ENCODE measurements at places on chromosomes 1 and 21.

DNA sequence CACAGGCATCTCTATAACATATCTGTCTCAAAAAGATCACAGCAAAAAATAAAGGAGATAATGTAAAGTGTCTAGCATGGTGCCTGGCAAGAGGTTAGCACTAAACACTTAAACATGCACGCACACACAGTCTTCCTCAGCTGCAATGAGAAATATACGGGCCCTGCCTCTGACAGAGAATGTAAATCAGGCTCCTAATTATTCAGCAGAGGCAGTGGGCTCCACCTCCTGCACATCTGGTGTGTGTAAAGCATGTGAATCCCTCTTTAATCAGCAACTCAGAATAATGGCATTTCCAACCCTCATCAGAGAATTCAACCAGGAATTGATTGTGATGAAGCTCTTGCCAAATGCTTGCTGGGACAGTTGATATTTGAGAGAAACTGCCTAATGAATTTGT is 85.6 kb upstream of the KCNA3 start:
- DNase-seq = no peak

GRCh38 chr1:20903437-20903836 is 116.3 kb upstream of the HP1BP3 start:
- no peak for DNase-seq

DNA sequence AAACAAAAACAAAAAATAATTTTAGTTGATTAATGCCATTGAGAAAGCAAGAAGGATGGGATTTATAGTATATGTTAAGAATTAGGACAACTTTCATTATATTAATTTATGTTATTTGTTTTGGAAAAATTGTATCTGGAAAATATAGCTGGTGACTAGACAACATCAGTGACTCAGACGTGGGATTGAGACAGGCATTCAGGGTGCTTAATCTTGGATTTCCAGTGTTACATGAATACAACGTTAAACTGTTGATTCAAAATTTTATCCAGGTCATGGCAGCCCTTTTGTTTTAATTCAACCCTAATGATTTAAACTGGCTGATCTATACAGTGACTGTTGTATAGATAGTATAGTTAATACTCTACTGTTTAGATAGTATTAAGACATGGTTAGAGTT is 827.1 kb upstream of the B3GALT2 start:
- DNase-seq = no peak

DNA sequence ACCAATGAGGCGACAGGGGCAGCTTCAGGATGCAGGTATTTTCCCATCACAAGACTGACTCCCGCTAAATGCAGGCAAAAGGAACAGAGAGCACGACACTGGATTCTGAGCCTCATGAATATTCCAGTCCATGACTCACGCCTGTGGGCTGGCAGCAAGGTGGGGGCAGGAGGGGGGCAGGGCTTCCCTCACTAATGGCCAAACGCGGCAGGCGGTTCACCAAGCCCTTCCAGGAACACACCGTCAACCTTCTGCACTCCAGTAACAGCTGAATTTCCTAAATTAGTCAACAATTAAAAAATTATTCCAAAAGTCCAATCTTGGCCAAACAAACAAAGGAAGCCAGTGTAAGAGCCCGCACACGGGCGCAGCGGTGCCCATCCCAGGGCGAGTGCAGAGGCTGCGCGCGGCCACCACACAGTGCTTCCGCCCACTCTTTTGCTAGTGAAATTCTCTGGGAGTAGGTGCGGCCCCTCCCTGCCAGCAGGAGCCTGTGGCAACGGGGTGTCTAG is 12.5 kb upstream of the GPR153 start:
- DNase-seq = no peak

DNA sequence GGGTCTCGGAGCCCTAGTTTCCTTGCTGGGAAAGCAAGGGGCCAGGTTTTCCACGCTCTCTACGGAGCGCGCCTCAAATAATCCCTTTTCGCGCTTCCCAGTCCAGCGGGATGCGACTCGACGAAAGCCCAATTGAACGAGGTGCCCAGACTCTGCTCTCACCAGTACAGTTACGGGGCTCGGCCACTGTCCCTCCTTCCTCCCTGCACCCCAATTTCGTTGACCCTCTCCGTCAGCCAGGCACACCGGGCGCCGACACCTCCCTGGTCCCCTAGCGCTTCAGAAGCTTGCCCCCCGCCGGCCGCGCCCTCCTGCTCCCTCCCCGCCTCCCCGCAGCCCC is 389 bp downstream of the SEMA6C start:
- DNase-seq = no peak

DNA sequence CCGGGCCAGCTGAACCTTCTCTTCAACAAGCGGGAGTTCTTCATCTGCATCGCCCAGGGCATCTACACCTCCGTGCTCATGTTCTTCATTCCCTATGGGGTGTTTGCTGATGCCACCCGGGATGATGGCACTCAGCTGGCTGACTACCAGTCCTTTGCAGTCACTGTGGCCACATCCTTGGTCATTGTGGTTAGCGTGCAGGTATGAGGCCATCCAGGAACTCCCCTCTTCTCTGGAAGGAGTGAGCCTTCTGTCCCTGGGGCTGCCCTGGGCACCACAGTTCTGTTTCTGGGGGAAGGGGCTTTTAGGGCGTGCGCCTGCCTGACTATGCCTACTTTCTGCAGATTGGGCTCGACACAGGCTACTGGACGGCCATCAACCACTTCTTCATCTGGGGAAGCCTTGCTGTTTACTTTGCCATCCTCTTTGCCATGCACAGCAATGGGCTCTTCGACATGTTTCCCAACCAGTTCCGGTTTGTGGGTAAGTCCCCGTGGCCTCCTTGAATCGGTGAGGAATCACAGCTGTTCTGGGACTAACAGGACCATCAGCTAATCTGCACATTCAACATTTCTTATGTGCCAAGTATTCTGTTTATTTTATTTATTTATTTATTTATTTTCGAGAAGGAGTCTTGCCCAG is 21.1 kb downstream of the ATP8B2 start:
- DNase-seq = no peak

GRCh38 chr1:97377432-97378034 is 543.3 kb downstream of the DPYD start:
- no peak for DNase-seq

GRCh38 chr1:10685808-10686403 is 110.5 kb downstream of the CASZ1 start:
- DNase-seq = no peak

DNA sequence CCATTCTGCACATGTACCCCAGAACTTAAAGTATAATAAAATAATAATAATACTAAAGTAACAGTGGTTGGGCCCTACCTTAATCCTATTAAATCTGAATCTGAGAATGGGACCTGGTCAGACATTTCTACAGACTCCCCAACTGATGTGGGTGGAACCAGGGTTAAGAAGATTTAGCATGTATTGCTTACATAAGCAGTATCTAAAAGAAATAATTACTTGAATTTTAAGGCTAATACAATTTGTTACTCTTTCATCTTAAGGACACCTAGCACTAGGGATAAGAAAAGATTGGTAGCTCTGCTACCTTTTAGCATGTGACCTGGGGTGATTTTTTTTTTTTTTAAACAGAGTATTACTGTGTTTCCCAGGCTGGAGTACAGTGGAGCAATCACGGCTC is 79.4 kb downstream of the IVNS1ABP start:
- DNase-seq = no peak

DNA sequence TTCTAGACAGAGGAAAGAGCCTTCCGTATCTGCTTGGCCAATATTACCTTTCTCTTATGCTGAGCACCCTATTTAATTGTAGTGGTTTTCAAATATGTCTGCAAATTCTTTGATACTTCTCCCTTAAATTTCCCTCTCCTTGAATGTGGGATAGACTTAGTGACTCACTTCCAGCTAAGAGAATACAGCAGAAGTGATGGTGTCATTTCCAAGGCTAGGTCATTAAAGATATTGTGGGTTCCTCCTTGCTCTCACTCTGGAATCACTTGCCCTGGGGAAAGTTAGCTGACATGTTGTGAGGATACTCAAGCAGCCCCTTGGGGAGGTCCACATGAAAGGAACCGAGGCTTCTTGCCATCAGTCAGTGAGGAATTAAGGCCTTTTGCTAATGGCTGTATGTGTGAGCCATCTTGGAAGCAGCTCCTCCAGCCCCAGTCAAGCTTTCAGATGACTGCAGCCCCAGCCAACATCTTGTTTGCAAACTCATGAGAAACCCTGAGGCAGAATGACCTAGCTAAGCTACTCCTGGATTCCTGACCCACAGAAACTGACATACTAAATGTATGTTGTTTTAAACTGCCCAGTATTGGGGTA is 8.1 kb upstream of the CITED4 start:
- no peak for DNase-seq

- DNase-seq = no peak
These were observed 19.0 kb downstream of the MRPS6 start for GRCh38 chr21:34092262-34092921.

DNA sequence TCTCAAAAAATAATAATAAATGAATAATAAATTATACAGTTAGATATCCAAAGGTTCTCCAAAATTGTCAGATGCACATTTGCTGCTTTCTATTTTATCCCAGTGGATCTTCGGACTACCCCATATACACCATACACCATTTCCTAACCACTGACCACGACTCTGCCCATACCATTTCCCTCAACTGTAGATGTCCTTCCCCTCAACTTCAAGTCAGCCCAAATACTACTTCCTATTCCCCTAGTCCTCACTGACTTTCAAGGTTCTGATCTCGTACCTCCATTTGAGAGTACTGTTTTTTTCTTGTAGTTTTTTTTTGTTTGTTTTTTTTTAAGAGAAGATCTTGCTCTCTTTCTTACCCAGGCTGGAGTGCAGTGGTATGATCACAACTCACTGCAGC is 19.6 kb downstream of the EIF4G3 start:
- DNase-seq = no peak

DNA sequence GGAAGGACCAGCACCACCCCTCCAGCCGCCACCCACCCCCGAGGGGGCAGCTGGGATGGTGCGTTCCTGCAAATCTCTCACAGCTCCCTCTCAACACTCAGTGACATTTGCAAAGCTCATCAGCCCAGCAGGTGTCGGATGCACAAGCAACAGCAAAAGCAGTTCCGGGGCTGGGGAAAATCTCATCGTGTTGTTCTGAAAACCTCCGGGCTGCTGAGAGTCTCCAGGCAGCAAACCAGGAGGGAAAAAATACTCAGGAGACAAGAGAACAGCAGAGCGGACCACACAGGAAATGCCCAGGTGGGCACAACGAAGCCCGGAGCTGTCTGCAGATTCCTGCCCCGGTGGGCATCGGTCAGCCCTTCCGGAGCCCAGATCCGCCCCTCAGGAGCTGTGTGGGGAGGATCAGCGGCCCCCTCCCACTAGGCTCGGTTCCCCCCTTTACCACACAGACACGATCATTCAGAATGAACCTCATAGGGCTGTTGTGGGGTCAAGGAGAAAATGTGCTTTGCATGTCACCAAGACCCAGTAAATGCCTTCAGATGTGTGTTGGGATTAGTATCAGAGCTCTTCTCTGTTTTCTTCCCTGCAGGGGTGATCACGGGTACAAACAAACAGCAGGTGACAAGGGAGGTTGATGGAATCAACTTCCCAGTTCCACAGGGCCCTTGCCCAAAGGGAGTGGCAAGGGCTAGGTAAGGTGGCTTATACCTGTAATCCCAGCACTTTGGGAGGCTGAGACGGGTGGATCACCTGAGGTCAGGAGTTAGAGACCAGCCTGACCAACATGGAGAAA is 127.0 kb upstream of the TIAM1 start:
- no peak for DNase-seq

GRCh38 chr1:204211046-204211445 is 2.7 kb downstream of the GOLT1A start:
- DNase-seq = no peak

DNA sequence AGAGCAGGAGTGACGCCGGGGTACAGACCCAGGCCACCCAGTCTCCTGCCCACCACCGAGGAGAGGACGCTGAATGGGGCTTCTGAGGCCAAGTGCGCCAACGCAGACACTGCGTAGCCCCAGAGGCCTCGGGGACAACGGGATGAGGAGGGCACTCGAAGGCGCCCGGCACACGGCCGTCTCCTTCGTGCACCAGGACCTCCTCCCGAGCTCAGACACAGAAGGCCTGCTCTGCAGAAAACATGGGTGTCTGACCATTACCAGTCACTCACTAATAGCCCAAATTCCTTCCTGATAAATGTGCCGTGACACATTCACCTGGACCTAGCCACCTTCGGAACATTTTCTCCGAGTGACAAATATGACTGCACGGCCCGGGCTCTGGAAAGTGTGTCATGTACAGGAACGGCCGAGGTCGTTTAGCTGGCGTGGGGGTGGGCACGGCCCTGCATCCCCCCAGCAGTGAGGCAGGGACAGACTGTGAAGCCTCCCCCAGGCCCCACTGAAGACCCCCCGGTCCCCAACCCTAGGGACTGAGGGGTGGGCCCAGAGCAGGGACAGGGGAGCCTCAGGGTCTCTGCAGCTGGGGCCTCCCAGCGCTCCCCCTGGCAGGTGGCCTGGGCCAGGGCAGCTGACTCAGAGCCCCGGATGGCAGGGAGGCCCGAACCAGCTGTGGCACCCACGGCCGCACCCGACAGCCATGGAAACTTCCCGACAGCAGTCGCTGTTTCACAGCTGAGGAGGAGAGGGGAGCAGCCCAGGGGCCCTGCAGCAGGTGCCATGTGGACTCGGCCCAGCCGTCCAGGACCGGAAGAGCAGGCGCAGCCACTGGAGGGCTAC is 16.7 kb upstream of the COL6A2 start:
- DNase-seq = no peak

GRCh38 chr1:66274634-66275033 is 259.3 kb upstream of the SGIP1 start:
- no peak for DNase-seq

- DNase-seq = no peak
These were observed 18.1 kb downstream of the ITSN1 start for GRCh38 chr21:33660406-33660805.

- no peak for DNase-seq
These were observed at the start of gene CELA2B for GRCh38 chr1:15475752-15476314. CELA2B (plus strand) TSS chr1:15476104; CDS start chr1:15476126, 22 bp downstream.

GRCh38 chr1:26785611-26786436 is 1.9 kb upstream of the PIGV start:
- no peak for DNase-seq

All from stimulated activated CD4-positive, alpha-beta T cell treated with anti-CD3 and anti-CD28 coated beads, TNF-alpha, amount 100 ng/mL, for 4 hours (primary cell).